ENCODE measurements at places on chromosomes 12 and 14.

DNA sequence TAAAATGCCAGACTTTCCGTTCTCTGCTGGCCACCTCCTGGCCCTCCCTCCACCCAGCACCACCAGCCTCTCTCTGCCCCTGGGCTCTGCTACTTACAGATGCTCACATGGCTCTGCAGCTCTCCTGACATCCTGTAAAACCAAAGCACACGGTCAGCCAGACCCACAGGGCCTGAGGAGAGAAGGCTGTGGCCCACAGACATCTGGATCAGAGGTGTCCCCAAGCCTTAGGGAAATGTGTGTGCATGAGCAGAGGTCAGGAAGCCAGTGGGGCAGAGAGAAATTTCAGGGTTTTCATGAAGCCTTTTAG is 11.5 kb downstream of the KRT77 start:
- no peak for DNase-seq

GRCh38 chr14:72783741-72784140 is 110.2 kb downstream of the DPF3 start:
- DNase-seq: no peak

DNA sequence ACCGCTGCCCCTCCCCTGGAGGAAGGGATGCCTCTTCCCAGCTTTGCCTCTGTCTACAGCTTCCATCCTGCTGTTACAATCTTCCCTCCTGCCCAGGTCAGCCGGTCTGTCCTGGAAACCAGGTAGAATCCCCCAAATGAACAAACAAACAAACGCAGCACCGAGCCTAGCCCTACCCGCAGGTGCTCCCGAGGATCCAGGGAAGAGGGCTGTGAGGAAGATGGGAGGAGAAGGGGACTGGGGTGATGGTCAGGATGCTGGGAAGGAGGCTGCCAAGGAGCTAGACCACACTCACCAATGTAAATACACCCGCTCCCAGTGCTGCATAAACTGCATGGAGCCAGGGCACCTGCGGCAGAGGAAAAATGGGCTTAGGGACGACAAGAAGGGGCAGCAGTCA is 16.6 kb downstream of the FAIM2 start:
- DNase-seq: no peak

GRCh38 chr12:43728117-43728516 is 30.5 kb downstream of the PUS7L start:
- no peak for DNase-seq

GRCh38 chr12:105858981-105859710 is 279.6 kb downstream of the NUAK1 start:
- DNase-seq: no peak

- no peak for DNase-seq
These were observed 218.0 kb downstream of the DUSP6 start for GRCh38 chr12:89134213-89134770.

- DNase-seq: no peak
These were observed 228.2 kb upstream of the PPFIA2 start for GRCh38 chr12:81987371-81987770.

DNA sequence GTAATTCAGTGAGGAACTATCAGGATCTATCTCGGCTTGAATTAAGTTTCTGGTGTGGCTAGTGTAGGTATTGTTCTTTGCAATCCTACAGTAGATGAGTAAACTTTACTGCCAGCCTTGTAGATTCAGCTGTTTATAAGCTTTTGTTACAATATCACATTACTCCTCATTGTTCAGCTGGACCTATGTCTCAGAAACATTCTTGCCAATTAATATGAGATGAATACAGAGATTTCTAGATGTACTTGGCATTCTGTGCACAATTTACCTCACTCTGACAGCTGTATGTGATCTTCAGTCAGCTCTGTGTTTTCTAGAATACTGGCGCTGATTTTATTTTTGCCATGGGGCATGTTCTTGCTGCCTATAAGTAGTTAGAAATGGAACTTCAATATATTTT is 55.7 kb downstream of the METTL25 start:
- DNase-seq: no peak

- no peak for DNase-seq
These were observed 63.4 kb downstream of the ANO4 start for GRCh38 chr12:100857971-100858370.

- peak; percentile 12 for DNase-seq
These were observed 59.7 kb downstream of the SCFD1 start for GRCh38 chr14:30681752-30682355.

- DNase-seq: no peak
These were observed 84.7 kb upstream of the NELL2 start for GRCh38 chr12:44960856-44961255.

- DNase-seq: no peak
These were observed 76.7 kb downstream of the NCOR2 start for GRCh38 chr12:124490584-124491305.

- no peak for DNase-seq
These were observed 19.9 kb upstream of the TAMALIN start for GRCh38 chr12:51986834-51987233.

GRCh38 chr12:92465786-92466295 is 236.9 kb upstream of the PLEKHG7 start:
- no peak for DNase-seq

DNA sequence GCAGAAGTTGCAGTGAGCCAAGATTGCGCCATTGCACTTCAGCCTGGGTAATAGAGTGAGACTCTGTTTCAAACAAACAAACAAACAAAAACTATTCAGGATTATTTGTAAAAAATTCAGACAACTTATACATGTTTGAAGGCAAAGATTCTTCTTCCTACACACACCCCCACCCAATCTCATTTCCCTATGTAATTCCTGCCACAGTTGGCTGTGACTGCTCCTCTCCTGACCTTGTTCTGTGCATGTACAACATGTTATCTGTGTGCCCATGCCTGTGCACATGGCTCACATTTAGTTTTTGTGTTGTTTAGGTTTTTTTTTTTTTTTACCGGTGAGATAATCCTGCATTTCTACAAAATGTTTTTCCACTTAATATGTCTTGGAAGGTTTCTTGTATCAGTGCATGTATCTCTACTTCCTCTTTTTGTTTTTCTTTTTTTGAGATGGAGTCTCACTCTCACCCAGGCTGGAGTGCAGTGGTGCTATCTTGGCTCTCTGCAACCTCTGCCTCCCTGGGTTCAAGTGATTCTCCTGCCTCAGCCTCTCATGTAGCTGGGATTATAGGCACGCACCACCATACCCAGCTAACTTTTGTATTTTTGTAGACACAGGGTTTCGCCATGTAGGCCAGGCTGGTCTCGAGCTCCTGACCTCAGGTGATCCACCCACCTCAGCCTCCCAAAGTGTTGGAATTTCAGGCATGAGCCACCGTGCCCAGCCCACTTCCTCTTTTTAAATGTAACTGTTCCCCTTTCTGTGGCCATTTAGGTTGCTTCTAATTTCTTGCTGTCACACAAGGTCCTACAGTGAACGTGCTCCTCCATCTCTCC is 8.7 kb downstream of the CFAP251 start:
- DNase-seq: no peak

- DNase-seq: no peak
These were observed 624.9 kb upstream of the TBX3 start for GRCh38 chr12:115308918-115309317.

- DNase-seq: no peak
These were observed 30.7 kb downstream of the VWF start for GRCh38 chr12:6093764-6094163.

DNA sequence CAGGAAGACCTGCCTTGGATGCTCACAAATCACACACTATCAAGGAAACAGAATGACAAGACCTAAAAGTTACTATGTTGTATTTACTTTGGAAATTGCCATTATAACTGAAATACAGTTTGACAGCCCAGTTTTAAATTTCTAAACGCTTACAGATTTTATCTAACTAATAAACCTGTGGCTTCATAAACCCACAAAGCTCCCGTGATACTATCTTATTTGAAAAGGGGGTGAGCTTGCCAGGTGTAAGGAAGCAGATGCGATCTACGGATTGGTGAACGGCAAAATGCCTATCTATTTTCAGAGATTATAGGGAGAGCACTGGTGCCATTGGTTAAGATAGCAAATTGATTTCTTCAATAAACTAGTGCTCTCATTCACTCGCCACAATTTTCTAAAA is 485.5 kb downstream of the BCAT1 start:
- DNase-seq: no peak

- no peak for DNase-seq
These were observed 1.7 kb upstream of the EIF4B start for GRCh38 chr12:53004582-53004981.

DNA sequence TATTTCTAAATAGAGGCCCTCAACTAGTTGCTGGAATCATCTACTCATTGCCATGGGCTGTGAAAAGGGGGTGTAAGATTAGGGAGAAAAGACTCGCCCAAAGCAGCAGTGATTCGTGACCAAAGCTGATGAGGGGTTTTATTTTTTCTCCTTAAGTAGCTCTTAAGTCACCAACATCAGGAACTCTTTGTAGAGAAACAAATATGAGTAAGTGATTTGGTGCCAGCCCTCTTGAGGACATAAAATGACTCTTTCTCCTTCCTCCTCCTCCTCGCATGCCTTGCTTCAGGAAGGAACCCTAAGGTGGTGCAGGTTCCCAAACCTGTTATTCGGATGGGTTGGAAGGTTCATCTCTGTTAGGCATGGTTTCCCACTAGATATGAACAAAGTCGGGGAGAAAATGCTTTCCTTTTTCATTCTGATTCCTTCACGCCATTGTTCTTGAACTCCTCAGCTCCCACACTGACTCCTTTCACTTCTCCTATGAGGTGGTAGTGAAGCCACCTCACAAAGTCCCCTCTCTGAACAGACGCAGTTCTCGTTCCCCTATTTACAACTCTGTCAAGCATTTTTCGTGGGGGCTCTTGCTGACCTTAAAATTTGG is 113.4 kb downstream of the ETV6 start:
- DNase-seq: no peak

DNA sequence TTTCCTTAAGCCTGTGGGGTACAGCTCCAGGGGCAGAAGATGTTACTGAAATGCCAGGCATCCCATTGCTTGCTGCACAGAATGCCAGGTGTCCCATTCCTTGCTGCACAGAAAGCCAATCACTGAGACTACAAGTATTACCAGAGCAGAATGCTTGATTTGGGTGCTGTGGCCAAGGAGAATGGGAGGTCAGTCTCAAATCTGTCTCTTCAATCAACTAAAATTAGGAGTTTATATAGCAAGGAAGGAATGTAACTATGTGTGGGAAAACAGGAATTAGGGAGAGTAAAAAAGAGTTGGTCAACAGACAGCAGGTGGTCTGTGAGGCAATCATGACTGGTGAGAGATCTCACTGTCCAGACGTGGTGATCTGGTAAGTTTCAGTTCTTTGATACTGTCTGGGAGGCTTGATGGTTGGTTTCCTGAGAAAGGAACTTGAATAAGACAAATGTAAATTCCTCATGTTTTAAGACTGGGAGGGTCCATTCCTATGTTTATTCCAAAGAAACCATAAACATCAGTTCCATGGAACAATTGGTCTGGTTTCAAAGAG is 31.2 kb upstream of the VASH1 start:
- DNase-seq: no peak

- DNase-seq: no peak
These were observed 76.1 kb downstream of the CRADD start for GRCh38 chr12:93753285-93753684.

DNA sequence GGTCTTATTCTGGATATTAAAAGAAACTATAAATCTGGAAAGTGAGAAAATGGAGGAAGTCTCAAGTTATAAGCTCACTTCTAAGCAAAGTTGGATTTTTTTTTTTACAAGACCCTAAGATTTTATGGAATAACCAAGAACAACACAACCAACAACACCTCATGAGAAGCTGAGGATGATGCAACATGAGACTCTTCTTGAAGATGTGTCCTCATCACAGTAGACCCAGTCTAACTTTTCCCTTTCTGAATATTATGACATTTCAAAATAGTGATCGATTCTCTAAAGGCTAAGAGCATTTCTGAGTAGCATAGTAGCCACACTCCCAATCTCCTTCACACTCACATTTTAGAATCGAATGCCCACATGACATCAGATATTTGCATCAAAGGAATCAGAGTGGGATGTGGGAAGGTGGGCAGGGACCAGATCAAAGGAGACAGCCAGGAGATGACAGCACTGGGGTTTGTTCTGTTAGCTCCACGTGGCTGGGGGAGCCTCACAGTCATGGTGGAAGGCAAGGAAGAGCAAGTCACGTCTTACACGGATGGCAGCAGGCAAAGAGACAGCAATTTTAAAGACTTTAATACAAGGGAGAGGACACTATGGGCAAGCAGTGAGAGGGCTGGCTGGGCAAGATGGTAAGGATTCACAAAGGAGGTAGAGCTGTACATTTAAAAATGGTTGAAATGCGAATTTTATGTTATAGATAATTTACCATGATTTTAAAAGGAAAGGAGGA is 90.7 kb upstream of the MYL2 start:
- no peak for DNase-seq

GRCh38 chr12:97312570-97313135 is 150.0 kb upstream of the RMST start:
- no peak for DNase-seq

DNA sequence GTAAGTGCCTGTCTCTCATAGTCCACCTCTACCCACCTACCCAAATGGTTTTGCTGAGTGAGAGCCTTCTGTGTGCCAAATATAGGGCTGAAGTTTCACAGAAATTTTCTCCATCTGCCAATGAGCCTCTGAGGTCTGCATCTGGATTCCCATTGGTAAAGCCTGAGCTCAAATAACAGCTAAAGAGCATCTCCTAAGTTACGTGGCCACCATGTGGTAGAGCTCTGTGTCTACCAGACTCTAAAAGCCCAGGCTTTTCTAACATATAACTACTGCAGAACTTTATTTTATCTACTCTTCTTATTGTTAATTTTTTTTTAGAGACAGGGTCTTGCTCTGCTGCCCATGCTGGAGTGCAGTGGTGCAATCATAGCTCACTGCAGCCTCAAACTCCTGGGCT is 16.0 kb downstream of the AMDHD1 start:
- peak; percentile 26 for DNase-seq

GRCh38 chr12:48996794-48997718 is 2.1 kb downstream of the DDN start:
- DNase-seq: peak; percentile 91

- no peak for DNase-seq
These were observed 603.4 kb upstream of the FOXG1 start for GRCh38 chr14:28163233-28163632.

DNA sequence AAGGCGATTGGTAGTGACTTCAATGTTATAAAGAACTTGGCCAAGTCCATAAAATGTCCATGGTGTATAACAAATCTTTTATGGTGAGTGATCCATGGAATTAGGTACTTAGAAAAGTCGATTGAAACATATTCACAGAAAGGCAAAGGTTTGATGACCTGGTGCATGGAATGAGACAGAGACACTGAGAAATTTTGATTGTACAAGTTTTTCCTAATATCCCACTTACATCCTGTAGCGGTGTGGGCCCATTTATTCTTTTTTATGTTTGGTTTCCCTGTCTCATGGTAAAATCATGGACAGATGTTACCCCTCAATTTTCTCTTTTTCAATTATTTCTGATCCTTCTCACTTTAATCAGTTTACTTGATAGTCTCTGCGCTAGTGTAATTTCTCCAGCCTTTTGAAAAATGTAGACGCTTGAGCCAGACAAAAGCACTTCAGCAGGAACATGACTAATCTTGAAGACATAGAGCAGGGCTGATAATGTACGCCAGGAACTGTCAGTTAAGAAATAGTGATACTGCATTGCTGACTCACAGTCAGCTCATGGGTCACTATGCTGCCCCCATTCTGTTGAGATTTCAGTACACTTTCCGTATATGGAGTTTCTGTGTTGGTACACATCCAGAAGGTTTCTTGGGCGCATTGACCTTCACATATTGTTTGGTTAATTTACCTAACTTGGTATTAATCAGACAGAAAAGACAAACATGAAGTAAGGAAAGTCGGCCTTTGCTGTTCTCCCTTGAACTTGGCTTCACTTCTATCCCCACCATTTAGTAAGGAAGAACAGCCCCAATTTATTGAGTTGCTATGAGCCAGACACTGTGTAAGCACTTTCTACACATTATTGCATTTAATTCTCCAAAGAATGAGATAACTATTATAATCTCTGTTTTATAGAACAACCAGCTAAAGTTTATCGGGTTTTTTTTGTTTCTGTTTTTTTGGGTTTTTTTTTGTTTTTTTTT is 841.7 kb downstream of the DIO2 start:
- peak; percentile 86 for DNase-seq

Measured in hepatic stellate cell (primary cell).